Umbilical cord (tissue), 2 donors: ENCODE measurements at places on chromosomes 13 and 19. TPM values are rescaled to one million over a fixed set of nuclear protein-coding genes. Genes with fewer than 3 reads are reported as not detected.

- peak; percentile 51 for DNase-seq
Observed at GRCh38 chr19:12785431-12786031, 5.8 kb upstream of the JUNB start.

Gene ZNF20
- 40.2 TPM for total RNA-seq

Gene RASIP1
- total RNA-seq = 3.1 TPM

Gene ZNF649
- total RNA-seq = 10.8 TPM

Gene PSG2
- total RNA-seq = 22.9 TPM

Gene DBP
- 0.72 TPM for total RNA-seq

Gene ELSPBP1
- total RNA-seq = not detected

Gene ZNF492
- total RNA-seq = 4.8 TPM
